Stimulated activated CD4-positive, alpha-beta T cell treated with anti-CD3 and anti-CD28 coated beads, Interleukin-15, amount 100 ng/mL, for 1 hour (primary cell): ENCODE measurements at places on chromosomes 13 and 19.

- no peak for DNase-seq
Observed at GRCh38 chr19:3041761-3042620, 12.9 kb upstream of the TLE2 start.

DNA sequence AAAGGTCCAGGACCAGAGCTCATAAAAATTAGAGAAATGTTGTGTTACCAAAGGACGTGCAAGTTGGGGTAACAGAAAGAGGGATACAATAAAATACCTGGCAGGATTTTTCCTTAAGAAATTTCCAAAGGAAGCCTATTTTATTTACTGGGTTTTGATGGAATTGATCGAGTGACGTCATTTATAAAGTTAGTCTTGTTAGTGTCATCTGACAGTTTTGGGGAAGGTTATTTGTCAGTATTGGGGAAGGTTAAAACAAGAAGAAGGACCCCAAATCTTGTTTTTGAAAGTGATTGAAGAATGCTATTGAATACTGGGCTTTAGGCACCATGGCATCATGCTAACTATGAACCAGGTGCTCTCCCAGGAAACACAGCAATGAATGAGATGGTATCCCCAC is 287.9 kb downstream of the HS6ST3 start:
- DNase-seq, result no peak

DNA sequence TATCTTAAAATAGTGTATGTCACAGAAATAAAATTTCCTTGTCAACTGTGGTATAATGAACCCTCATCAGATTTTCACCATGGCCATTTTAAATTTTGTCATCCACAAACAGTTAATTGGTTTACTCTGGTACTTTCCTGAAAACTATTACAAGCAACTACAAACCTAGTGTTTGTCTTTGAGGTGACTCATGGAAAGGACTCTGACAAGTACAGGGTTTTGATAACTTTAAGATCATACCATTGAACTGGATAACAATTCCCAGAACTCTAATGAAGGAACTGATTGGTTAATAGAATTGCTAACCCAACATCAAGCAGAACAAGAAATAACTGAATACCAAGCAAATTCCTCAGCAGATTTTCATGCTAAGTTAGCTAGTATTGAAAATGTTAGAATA is 237.7 kb upstream of the IPO5 start:
- DNase-seq, result no peak

DNA sequence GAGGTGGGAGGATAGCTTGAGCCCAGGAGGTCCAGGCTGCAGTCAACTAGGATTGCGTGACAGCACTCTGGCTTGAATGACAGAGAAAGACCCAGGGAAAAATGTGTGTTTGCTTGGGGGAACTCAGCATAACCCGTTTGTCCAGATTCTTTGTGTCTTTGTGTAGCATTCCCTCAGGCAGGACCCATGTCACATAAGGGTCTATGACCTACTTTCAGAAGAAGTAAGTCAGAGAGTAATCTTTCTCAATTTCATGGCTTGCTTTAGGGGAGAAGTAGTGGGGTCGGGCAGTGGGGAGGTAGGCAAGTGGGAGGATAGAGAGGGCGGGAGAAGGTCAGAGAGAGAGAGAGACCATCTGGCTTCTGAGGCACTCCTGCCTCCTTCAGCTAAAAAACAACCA is 11.9 kb upstream of the PSPC1 start:
- DNase-seq, result no peak

DNA sequence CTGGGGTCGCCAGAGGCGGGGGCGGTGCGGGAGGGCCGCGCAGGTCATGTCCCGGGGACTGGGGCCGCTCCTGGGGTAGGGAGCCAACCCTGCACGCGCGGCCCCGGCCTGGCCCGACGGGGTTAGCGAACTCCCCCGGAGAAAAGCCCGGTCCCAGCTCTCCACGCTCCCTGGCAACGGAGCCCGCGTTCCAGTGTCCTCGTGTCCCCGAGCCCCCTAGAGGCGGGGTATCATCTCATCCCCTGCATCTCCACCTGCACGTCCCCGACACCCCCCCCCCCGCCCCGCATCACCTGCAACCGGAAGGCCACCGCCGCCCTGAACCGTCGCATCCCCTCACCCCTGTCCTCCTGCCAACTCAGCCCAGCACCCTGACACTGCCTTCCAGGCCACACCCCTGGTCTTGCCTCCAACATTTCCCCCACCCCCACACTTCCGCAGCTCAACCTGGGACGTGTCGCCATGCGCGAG is 2.7 kb downstream of the WDR88 start:
- peak; percentile 2 for DNase-seq

DNA sequence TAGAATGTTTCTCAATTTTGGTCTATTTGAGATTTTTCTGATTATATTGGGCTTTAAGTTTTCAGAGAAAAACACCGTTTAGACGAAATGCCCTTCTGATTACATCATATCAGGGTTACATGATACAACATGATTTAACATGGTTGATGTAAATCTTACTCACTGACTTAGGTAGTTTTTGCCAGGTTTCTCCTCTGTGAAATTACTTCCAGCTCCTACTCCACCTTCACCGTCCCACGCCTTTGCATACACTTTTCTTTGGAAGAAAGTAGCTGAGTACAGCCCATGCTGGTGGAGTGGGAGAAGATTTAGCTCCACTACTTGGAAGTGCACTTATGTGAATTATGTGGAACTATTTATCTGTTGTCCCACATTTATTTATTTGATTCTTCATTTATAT is 433.2 kb upstream of the KLHL1 start:
- no peak for DNase-seq

- DNase-seq, result no peak
Observed at GRCh38 chr13:100523981-100524386, 64.6 kb downstream of the GGACT start.

DNA sequence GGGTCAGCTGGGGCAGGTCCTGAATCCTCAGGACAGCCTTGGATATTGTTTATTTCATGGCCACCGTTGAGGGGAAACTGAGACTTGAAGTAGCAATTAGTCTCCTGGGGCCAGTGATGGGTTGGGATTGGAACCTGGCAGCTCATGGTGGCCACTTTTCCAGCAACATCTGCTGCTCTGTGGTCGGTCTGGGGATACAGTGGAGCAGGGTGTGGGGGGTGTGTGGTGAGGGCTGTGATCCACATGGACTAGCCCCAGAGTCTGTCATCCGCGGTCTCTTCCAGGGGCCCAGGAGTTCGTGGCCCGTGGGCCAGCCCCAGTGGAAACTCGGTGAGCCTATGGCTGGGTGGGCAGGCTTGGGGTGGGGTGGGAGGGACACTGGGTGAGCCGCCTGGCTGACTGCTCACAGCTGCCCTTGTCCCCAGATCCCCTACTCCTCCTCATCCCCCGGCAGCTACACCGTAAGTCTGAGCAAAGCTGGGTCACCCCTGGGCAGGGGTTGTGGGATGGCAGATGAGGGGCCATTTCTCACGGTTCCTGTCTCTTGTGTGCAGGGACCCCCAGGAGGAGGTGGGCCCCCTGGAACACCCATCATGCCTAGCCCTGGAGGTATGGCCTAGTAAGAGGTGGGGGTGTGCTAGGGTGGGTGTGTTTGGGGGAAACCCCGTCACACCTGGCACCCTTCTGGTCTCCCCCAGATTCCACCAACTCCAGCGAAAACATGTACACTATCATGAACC is 5.5 kb downstream of the ISYNA1 start:
- no peak for DNase-seq

DNA sequence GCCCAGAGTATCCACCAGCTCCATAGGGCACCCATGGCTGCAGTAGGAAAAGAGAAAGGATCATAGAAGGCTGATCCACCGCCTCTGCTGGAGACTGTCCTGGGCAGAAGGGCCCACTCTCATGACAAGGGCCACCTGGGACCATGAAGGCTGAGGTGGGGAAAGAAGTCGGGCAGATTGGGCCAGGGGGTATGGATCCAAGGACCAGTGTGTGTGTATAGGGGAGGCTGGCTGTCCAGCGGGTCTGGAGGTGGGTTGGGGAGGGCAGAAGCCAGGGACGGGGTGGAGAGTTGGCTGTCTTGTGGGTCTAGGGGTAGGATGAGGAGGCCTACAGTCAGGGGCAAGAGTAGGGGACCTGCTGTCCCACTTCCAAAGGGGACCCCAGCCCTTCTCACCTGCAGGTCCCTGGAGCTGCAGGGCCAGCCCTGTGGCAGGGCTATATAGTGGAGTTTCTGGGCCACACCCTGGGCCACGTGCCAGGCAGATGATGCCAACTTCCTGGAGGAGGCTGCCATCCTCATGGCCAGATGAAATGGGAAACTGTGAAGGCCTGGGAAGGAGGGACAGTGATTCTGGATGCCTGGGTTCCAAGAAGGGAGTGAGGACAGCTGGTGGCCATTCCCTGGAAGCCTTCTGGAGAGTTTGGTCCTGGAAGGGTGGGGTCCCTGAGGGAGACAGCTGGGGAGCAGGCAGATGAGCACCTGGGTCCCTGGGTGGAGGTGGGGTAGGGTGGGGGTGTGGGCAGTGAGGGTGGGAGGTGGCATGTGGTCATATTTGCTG is at the start of gene FCGBP:
Gene FCGBP (minus strand): TSS at position 51 of the 780 bp plus-strand sequence.
- no peak for DNase-seq

GRCh38 chr19:40416918-40417642 is 3.9 kb upstream of the PRX start:
- no peak for DNase-seq

- no peak for DNase-seq
Observed at GRCh38 chr13:107450931-107451330, 764.4 kb downstream of the LIG4 start.

- no peak for DNase-seq
Observed at GRCh38 chr13:91153372-91153771, 194.1 kb upstream of the MIR17HG start.

DNA sequence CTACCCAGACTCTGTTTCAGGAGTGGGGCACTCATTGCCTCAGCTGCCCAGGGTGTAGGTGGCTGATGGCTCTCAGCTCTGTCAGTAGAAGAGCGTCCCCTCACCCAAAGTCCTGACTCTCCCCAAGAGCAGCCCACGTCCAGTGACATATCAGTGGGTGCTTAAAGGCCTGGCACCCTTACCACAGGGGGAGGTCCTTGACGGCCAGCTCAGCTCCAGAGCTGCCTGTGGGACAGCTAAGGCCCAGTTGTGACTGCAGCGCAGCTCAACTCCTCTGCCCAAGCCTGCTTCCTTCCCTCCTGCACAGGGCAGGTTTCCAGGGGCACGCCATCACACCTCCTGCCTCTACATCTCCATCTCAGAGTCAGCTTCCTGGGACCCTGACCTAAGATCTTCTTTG is 32.4 kb downstream of the GRIK5 start:
- DNase-seq, result no peak

GRCh38 chr13:28468023-28468915 is 26.7 kb downstream of the FLT1 start:
- DNase-seq, result no peak

DNA sequence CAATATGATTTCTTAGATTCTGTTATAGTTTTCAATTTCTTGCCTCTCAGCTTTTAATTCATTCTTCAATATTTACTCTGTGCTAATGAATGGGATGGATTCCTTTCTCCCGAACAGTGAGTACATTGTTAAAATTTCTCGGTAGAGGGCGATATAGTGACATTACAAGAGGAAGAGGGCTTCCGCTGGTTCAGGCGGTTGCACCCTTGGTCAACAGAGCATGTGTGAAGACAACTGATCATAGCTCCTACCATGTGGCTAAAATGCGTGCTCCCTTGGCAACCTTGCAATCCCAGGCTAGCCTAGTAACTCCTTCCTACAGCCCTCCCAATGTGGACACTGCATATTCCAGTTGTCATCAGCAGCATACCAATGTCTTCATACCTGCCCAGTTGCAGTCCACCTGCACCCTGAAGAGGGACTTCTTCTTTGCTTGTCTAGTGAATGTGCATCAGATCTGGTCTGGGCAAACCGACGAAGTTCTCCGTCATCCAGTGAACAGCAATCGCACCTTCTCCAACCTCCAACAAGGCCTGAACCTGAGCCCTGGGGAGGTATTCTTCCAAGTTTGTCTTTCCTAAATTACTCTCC is 653.0 kb upstream of the GPC6 start:
- DNase-seq, result no peak

DNA sequence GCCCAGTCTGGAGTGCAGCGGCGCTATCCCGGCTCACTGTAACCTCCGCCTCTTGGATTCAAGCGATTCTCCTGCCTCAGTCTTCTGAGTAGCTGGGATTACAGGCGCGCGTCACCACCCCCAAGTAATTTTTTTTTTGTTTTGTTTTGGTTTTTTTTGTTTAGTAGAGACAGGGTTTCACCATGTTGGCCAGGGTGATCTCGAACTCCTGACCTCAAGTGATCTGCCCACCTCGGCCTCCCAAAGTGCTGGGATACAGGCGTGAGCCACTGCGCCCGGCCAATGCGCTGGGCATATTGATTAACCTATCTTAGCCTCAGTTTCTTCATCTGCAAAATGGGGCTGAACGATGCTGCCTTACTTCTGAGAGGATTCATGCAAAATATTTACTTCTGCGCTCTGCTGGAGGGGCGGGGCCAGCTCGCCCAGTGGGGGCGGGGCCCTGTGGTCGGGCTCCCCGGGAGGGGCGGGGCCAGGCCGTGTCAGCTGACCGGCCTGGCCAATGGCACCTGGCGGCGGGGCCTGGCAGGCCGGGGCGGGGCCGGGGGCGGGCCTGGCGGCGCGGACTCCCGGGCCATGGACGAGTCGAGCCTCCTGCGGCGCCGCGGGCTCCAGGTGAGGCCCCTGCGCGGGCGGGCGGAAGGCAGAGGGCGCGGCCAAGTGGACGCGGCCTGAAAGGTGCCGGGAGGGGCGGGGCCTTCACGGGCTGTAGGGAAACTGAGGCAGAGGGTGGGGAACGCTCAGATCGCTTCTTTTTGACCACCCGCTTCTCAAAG is at the start of gene MAST3:
Gene MAST3 (plus strand): TSS at position 562 of the 776 bp plus-strand sequence. CDS start 15 bp downstream, at position 577.
- peak; percentile 87 for DNase-seq
